T-helper 1 cell (primary cell): ENCODE measurements at places on chromosomes 7 and 10.

DNA sequence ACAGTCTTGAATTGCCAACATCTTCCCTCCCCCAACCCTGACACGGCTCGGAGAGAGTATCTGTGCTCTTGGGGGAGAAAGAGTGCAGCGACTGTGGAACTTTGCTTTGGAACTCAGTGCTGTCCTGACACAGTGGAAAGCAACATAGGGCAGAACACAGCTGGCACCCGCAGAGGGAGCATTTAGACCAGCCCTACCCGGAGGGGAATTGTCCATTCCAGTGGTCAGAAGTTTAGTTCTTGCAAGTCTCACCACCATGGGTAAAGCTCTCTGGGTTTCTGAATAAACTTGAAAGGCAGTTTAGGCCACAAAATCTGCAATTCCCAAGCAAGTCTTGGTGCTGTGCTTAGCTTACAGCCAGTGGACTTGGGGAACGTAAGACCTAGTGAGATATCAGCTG lies 34.9 kb downstream of the TFEC start:
- no peak for DNase-seq

DNA sequence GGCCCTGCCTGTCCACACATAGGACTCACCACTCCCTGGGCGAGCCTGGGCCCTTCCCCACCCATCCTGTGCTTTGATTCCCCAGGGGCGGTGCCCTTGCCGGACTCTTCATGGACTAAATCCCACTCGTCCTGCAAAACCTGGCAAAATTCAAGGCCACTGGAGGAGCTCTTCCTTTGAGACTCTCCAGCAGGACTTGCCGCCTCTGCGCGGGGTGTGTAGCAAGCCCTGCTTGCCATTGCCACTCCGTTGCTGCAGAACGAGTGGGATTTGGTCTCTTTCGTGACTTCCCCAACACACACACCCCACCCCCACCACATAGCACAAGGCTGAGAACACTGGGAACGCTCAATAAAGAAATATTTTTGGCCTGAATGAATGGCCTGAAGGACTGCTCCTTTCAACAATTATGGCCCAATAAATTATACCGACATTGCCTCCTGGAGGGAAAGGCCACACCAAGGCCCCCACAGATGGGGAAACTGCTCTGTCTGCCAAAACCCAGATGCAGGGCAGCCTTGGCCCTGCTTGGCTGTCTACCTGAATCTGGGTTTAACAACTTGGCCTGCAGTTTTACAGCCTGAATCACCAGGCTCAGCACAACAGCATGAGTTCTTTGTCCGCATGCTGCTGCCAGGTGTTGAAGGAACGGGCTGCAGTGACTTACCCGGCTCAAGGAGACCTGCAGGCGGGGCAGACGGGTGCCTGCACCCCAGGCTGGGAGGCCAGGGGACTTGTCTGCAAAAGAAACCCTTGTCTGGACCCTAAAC lies 72.8 kb upstream of the KAT6B start:
- DNase-seq, result no peak

GRCh38 chr10:129810-130209 lies 5.4 kb upstream of the ZMYND11 start:
- DNase-seq, result no peak

- no peak for DNase-seq
Observed at GRCh38 chr10:60808036-60808435, 29.8 kb downstream of the CDK1 start.

GRCh38 chr7:111763221-111763801 lies 201.0 kb upstream of the IMMP2L start:
- no peak for DNase-seq

GRCh38 chr7:150489782-150490181 lies 24.9 kb upstream of the GIMAP7 start:
- DNase-seq, result no peak

GRCh38 chr7:156722043-156722826 lies 81.7 kb downstream of the RNF32 start:
- DNase-seq, result no peak

DNA sequence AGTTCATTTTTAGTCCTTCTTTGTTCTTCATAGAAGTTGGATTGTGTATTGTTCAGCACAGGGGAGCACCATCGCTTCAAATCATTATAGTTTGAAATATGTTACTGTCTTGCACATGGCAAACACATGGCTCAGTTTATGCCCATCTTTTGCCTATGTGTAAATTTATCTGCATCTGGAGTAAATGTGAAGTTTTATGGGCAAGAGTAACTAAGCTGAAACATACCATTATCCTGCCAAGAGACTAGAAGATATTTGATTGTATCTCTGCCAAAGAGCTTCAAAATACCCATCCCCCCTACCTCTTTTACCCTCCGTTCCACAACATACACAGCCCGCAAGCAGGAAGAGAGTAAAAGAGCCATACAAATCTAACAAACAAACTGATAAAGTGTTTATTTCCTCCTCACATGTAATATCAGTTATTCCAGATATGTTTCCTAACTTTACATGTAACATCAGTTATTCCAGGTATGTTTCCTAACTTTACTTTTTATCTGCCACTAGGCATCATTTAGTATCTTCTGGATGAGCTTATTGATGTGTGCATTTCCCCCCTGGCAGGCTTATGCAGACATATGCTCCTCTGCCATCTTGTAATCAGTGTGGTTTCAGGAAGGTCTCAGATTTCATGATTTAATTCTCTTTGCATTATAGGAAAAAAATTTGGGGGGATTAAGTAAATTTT lies 127.7 kb downstream of the SRI start:
- no peak for DNase-seq

DNA sequence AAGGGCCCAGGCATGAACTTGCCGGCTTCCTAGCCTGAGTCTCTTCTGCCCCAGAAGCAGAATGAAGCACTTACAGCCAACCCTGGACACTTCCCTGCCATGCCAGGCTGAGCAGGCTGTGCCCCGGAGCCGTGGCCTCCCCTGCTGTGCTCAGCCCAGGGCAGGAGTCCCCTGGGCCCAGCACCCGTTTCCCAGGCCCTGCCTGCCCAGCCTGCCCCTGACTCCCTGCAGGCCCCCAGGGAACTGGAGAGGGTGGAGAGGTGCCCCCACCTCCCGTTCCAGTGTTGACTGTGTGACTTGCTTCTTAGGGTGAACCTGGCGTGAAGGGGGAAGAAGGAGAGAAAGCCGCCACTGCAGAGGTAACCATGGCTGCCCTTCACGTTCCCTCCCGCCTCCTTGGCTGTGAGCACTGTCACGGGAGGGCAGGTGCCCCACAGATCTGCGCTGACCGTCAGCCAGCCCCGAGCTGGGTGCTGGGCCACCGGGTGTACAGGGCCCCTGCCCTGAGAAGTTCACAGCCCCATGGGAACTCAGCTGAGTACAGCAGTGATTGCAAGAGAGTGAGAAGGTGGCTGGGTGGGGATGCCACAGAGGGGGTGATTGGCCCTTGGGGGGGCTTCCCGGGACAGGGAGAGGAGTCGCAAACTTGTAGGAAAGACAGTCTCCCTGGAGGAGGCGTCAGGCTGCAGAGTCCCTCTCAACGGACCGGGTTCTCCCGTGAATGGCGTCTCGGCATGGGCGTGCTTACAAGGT lies 75.9 kb downstream of the MYL10 start:
- DNase-seq, result no peak

GRCh38 chr10:130108934-130109604 lies 1.6 kb downstream of the C10orf143 start:
- DNase-seq, result peak; percentile 51

DNA sequence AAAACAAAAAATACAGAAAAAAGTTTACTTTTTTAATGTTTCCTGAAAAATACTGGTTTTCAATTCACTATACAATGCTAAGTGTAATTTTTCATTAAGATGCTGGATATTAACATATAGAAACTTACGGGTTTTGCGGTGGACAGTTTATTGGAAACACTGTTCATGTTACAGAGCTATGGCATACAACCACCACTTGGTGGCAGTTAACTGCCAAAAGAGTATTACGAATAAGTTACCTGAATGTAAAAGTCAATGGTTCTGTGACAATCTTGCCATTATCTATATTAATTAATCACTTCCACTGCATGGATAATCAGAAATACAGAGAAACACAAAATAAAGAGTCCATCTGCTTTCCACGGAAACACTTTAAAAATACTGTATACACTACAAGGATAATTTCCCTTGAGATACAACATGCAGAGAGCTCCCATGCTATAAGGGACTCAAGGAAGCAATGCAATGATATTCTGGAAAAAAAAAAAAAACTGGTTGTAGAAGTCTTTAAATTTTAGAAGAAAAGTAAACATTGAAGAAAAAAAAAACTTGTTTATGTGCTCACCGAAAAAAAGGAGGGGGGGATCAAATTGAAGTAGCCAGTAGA lies 97.0 kb downstream of the TPK1 start:
- no peak for DNase-seq

GRCh38 chr10:126595160-126595559 lies 75.3 kb downstream of the C10orf90 start:
- no peak for DNase-seq

DNA sequence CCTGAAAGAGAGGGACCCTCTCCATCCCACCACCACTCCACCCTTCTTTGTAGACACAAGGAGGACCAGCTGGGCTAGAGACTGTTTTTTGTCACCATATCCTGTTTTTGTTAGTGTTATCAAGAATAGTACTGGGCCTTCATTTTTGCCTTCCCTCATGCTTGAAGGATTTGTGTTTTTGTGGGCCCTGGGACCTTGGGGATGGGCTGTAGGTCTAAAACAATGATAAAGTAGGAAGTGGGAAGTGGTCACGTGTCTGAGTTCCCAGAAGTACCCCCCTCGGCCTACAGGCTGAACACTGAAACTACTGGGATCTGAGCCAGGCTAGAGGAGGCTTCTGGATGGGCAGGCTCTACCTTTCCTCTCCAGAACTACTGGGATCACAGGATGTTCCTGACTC lies 8.9 kb downstream of the AGFG2 start:
- no peak for DNase-seq

DNA sequence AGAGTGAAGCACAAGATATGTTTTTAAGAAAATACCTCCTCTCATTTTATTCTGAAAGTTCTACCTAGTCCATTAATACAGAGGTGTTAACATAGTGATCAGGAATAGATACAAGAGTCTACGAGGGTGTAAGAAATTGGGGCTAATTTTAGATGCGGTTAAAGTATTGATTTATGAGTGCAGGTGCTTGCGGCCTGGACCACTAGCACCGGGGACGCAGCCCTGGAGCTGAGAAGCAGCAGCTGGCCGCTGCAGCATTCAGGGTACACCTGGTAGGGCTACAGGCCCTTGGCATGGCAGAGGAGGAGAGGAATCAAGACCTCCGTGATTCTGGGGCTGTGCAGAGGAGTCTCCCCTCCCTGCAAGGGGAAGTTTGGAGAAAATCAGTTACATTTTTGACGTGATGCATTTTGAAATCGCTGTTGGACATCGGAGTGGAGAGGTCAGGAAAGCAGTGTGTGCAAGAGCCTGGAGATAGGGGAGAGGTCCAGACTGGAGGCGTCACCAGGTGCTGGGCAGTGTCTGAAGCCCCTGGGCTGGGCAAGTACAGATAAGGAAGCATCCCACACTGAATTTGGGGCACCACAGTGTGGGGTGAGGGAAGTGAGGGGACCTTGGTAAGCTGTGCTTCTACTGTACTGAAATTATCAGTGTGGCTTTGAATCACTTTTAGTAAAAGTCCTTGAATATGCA lies 112.3 kb downstream of the VWC2 start:
- DNase-seq, result no peak

DNA sequence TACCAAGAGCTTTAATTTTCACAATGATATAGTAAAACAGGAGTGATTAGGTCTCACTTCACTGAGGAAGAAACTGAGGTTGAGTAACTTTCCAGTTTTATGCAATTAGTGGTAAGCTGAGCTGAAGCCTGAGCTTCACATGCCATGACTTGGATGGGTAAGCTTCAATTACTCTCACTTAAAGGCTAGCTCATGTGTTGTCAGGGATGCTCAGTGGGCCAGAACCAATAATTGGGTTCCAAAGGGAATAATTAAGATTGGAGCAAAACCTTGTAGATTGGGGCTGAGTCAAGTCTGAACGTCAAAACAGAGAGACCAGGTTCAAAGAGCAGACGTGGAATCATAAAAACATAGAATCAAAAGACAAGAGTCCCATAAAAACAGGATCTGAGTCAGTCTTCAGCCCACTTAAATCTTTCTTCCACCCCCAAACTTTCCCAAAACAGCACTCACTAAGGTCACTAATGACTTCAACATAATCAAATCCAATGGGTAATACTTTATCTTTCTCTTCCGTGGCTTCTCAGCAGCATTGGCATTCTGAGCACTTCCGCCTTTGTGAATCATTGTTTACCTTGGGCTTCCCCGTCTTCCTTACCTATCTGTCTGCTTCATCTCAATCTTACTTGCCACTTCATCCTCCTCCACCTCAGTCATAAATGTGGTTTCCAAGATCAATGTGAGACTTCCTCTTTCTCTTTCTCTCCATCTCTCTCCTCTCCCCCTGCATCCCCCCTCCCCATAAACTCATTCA lies 23.0 kb upstream of the EGFR start:
- no peak for DNase-seq

DNA sequence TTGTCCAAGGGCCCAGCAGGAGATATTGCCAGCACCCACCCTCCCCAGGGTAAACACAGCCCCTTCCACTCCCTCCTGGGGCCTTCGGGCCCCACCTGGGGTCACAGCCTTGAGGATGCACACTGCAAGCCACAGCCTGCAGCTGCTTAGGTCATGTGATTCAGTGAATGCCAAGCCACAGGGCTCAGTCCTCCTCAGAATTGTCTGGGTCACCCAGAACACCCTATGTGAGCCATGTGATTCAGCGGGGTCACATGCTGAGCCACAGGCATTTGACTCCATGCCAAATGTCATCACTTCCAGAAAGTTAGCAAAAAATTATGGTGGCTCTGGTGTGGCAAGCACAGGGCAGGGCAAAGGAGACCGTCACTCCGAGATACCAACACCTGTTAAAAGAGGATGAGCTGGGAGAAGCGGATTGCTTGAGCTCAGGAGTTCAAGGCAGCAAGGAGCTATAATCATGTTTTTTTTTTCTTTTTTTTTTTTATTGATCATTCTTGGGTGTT lies 17.2 kb upstream of the PSAP start:
- DNase-seq, result no peak

DNA sequence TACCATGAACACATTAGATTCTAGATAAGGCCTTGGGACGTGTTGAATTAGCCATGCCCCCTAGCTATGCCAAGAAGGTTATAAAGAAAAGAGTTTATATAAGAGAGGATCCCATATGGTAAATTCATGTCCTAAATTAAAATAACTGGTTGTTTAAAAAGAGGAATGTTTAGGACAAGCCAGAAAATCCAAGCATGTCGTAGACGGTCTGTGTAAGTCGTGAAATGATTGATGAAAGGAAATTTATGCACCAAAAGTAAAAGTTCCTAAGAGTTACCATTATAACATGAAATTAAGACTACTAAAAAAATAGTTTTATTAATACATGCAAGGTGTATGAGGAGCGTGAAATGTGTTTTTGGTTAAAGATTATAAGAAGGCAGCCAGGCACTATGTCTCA lies 624.9 kb downstream of the ARL4A start:
- DNase-seq, result no peak

- peak; percentile 17 for DNase-seq
Observed at GRCh38 chr7:105691082-105691679, 109.9 kb upstream of the EFCAB10 start.

DNA sequence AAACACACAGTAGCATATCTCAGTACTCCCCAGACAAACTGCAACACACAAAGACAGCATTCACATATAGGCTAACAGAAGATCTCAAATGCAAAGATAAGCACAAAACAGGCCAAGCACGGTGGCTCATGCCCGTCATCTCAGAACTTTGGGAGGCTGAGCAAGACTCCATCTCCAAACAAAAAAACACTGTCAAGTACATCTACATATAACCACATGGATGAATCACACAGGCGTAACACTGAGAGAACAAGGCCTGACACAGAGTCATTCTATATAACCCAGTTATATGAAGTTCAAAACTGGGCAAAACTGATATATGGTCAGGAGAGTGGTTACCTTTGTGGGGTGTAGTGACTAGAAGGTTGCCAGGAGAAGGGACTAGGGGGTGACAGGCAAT lies 506.4 kb downstream of the KCNMA1 start:
- DNase-seq, result no peak
